ENCODE measurements at places on chromosomes 3 and 15.

DNA sequence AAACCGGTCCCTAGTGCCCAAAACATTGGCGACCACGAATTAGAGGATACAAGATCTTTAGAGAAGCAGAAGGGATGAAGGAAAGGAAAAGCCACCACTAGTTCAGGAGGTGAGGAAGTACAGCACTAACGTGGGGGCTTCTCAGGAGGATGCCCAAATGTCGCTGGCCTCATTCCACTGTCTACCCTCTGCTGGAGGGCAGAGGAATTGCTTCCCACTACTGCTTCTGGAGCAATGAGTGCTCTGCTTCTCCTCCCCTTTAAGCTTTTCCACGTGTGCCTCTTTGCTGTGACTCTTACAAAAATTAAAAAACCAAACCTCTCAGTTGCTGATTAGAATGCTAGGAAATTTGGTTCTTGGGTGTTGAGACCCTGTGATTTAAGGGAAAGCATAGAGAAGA, 281.3 kb downstream of the CLSTN2 start:
- no peak for DNase-seq

- no peak for DNase-seq
Measured at GRCh38 chr3:85426121-85426520, 467.3 kb downstream of the CADM2 start.

GRCh38 chr15:25738171-25738965, 124.8 kb downstream of the ATP10A start:
- no peak for DNase-seq

GRCh38 chr3:138440596-138440995, 6.2 kb downstream of the ESYT3 start:
- no peak for DNase-seq

- DNase-seq = no peak
Measured at GRCh38 chr15:72217216-72217615, 13.8 kb downstream of the PKM start.

DNA sequence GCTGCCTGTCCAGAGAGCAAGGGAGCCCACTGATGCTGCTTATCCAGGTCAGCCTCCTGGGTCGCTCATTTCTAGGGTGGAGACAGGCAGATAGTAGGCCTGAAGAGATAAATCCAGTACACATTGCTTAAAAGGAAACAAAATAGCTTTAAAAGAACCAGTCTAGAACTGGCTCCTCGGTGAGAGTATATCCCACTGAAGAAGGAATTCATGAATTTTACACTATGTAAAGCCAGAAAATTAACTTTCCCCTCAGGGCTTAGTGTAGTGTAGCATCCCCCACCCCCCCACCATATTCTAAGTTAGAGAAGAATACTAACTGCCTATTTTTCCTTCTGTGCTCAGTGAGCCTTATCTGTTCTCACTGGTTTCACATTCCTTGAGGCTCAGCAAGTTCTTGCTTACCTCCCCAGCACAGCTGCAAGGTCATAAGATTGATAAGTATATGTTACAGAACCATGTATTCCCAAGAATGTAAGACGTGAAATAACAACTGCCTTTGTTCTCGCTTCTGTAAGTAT, 30.5 kb upstream of the NOX5 start:
- DNase-seq = no peak

DNA sequence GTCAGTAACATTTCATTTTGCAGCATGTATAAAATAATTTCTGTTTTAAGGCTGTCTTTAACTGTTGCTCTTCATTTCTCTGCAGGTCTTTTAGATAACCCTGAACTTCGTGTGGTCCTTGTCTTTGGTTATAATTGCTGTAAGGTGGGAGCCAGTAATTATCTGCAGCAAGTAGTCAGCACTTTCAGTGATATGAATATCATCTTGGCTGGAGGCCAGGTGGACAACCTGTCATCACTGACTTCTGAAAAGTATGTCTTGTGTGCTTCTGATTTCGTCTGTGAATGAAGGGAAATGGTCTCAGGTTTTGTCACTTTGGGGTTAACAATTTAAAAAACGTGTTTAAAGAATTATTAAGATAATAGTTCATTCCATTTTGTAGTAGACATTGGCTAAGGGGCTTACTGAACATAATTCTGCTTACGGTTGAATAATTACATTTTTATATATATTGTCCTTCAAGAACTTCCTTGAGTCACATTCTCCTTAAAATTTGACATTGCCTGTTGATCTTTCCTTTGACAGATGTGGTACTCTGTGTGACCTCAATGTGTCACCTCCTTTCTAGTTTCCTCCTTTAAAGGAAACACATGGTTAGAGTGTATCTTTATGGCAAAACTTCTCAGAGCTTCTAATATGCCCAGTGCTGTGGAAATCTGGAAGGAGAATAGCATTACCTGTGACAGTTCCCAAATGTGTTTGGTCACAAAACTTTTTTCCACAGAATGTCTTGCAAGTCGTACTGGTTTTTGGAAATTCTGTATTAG, 26.3 kb downstream of the FBXO22 start:
- no peak for DNase-seq

DNA sequence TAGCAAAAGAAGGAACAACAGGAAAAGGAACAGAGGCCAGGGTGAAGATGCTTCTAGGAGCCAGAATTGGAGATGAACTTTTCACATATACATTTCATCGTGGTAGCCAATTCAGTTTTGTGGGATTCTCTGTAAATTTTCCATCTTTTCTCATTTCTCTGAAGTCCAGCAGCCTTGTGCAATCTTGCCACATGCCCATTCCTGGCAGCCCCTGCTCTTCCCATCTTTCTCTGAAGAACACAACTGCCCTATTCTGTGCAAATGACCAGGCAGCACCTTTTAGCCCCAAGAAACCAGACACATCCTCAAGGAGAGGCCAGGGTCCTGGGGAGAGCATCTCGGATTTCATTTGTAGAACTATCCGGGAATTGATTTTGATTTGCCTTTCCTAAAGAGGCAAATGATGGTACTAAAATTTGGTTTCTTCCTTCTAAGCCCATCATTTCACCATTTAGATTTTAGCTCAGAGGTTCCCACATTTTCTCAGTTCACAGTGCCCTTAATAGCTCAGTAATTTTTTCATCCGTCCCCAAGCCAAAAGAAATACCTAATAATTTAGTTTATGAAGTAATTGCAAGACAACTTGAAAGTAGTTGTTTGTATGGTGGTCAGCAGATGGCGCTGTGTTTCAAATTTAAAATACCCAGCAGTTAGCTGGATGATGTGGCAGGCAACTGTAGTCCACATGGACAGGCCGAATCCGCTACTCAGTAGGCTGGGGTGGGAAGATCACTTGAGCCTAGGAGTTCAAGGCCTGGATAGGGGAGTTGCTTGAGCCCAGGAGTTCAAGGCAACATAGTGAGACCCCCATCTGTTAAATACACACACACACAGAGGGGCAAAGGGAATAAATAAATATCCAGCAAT, 61.3 kb upstream of the ACKR4 start:
- peak; percentile 37 for DNase-seq

DNA sequence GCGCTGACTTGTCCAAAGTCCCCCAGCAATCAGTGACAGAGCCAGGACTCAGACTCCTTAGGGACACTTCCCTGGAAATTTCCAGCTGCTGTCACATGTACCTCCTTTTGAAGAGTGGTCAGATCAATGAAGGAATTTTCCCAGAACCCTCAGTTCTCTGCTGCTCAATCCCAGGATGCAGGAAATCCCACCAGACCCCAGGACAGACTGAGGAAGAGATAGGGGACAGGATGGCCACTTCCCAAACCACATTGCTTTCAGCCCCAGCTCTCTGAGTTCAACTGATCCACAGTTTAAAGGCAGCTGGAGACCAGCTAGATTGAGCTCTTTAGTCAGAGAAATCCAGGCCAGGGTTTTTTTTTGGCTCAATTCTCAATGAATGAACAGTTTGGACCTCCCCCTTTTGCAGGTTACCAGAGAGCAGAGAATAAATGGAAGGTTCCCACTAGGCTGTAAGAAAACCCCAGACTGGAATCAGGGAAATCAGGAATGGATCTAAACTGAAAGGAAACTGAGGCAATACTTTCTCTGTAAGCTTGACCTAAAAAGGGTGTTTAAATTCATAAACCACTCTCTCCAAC, 1.5 kb downstream of the CYP1A1 start:
- DNase-seq = no peak

GRCh38 chr3:13352621-13353131, 67.4 kb downstream of the NUP210 start:
- no peak for DNase-seq

DNA sequence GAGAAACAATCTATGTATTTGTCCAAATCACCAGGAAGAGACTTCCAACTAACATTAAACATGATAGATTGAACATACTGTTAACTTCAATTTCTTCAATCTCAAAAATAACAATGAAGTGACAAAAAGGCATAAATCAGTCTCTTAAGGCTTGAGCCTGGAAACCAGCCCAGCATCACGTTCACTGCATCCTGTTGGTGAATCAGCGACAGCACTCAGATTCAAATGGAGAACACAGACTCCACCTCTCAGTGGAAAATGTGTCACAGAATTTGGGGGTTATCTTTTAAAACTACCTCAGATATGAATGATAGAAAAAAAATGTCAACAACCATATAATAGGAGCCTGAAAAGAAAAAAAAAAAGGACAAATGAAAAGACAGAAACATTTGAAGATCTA, 212.0 kb downstream of the MINAR1 start:
- no peak for DNase-seq

DNA sequence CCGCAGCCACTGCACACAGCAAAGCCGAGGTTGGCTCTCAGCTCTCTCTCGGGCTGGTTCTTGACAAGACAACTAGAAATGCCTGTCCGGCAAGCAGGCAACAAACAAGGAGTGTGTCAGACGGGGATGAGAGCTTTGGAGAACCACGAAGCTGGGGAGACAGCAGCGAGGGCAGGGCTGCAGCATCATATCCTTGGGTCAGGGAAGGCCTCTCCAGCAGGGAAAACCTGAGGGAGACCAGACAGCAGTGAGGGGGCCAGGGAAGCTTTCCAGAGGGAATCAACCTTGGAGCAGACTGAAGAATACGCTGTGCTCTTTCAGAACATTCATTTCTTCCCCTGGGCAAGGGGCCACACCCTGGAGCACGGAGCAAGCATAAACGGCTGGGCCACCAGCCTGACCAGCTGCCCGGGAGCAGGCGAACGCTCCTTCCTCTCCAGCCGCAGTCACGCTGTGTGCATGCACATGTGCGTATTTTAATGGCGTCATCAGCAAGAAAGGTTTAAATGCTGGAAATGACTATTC, 58.7 kb downstream of the CHSY1 start:
- no peak for DNase-seq
